Left lobe of liver (tissue), 2 donors: ENCODE measurements at places on chromosomes 7 and 10. TPM values are rescaled to one million over a fixed set of nuclear protein-coding genes. Genes with fewer than 3 reads are reported as not detected.

- peak; percentile 58 for DNase-seq
Observed at GRCh38 chr10:98309366-98310355, 41.7 kb upstream of the LOXL4 start.

XRCC2 gene
- total RNA-seq: 0.18 TPM

GRCh38 chr10:86345296-86345858 is 21.2 kb downstream of the GRID1 start:
- no peak for DNase-seq

DNA sequence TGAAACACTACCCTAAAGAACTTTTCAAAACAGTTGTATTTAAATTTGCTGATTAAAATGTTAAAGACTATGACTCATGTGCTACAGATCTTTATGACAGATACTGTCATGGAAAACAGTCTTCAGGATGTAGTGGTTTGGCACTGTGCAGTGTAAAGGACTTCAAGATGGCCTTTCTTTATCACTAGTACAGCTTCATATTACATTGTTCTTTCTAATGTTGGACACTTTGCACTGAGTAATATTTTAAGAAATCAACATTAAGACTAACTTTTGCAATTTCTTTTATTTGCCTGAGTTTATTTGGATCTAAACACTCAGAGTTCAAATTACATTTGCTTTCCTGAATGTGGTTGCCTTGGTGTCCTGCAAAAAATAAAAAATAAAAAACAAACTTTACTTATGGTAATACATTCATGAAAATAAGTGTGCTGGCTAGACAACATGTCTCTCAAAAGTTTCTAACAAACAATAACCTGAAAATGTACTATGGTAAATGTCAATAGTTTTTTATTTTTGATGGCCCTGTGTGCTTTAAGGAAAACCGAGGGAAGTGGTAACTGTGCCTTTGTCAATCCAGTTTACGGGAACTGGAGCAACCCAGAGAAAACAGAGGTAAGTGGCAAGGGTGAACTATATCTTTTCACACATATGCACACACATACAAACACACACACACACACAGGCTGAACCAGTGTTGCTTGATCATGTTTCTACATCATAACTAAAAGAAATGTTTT is 85.9 kb upstream of the PLXDC2 start:
- DNase-seq: no peak

DNA sequence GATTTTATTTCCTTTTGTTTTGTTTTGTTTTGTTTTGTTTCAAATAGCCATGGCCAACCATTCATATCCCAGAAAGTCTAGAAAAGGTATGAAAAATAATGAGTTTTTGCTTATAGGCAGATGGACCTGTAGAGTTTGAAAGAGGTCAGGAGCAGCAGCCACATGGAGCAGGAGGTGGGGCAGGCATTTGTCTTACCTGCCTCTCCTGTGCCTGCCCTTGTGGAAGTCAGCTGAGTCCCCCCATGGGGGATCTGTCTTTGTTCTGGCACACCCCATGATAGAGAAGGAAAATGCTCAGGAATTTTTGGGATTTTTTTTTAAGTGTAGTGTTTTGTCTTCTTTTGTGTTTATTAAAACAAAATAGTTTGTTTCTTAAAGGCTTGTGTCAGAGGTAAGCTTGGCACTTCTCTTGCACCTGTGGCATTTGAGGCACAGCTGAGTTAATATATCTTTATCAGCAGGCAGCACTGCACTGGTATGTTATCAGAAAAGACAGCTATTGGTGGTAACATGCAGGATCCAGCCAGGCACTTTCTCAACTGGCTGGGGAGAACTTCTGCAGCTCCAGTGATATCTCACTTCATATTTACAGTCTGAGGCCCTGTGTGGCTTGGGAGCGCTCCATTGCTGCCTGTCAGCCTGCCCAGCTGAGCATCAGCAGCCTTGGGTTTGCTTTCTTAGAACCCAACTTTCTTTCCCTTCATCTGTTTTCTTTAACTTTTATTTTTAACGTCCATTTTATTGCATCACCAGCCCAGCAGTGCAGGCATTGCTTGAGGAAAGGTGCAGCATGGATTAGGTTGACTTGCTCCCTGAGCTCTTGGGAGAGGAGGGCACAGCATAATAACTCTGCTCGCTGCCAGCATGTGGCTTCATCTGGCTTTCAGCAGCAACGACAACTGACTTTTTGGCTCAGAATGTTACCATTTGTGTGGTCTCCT is 44.4 kb downstream of the LRRC4 start:
- DNase-seq: no peak

GRCh38 chr7:47308808-47309207 is 273.1 kb downstream of the TNS3 start:
- DNase-seq: no peak

DNA sequence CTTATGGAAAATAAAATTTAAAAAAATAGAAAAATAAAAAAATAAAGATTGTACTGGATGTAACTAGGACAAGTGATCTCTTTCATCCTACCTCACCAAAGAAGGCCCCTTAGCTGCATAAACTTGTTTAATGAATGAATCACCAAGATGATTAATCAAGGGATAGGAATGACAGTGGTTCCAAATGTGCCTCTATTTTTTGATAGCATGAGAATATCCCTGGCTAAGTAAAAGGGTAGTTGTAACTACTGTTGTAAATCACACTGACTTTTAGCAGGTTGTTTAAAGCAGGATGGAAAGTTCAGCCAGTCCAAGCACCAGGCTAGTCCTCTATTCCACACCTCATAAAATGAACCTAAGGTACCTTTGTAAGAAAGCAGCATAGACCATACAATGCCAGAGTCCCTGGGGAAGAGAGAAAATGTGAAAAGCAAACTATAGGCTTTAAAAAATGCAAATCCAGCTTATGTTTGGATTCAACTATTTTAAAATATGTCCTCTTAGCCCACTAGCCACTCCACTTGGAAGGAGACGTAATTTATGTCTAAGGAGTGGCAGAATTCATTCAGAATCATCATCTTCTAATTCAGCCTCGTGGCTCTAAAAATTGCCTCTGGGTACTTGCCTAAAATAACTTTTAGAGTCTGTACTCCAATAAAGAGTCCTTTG is 126.8 kb downstream of the SKIDA1 start:
- DNase-seq: no peak

DNA sequence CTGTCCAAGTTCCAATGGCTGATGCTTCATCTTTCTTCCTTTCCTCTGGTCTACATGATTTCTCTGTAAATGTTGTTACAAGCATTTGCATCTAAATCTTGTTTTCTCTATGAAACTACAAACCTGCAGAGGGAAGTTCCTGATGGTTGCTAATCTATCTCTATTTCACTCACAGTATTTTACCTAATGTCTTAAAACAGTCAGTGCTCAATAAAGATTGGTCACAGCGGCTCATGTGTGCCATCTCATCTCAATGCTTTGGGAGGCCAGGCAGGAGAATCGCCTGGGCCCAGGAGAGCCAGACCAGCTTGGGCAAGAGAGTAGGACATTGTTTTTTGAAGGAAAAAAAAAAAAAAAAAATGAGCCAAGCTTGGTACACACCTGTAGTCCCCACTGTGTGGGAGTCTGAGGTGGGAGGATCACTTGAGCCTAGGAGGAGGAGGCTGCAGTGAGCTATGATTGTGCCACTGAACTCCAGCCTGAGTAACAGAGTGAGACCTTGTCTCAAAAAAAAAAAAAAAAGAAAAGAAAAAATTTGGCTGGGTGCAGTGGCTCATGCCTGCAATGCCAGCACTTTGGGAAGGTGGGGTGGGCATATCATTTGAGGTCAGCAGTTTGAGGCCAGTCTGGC is 71.3 kb upstream of the ARMC3 start:
- no peak for DNase-seq

DNA sequence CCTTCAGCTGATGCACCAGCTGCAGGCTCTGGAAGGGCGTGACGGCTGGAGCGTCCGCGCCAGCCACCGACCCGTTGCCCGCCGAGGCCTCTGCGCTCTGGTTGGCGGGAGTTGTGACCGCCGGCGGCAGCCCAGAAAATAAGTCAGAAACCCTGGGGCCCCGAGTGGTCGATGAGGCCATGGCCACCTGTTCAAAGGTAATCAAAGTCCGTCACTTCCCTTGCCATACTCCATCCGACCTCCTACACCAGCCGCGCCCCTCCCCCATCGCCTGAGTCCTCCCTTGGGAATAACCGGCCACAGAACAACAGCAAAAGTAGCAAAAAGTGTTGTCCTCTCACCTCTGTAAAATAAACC is 406 bp downstream of the PRLHR start:
- DNase-seq: no peak

PRPS1L1 gene
- not detected for total RNA-seq

GRCh38 chr7:36604806-36605205 is 119.5 kb downstream of the AOAH start:
- no peak for DNase-seq

GRCh38 chr10:241451-241850 is 106.2 kb downstream of the ZMYND11 start:
- no peak for DNase-seq

ABCB4 gene
- total RNA-seq: 114 TPM

STEAP2 gene
- total RNA-seq: 0.81 TPM

DNA sequence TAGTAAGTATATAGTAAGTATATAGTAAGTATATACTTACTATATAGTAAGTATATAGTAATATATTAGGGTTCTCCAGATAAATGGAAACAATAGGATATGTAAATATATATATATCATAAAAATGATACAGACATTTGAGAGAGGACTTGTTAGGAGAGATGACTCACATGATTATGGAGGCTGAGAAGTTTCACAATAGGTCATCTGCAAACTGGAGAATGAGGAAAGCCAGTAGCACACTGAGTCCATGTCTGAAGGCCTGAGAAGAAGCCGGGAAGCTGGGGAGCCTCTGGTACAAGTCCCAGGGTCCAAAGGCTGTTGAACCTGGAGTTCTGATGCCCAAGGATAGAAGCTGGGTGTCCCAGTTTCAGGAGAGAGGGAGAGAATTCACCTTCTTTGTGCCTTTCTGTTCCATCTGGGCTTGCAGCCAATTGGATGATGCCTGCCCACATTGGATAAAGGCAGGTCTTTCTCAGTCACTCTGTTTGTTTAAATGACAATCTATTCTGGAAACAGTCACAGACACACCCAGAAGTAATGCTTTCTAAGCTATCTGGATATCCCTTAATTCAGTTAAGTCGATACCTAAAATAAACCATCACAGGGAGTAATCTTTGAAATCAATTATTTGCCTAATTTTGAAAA is 205.5 kb upstream of the CDC14C start:
- DNase-seq: no peak

- DNase-seq: no peak
Observed at GRCh38 chr7:133452577-133452976, 199.7 kb downstream of the EXOC4 start.

DNA sequence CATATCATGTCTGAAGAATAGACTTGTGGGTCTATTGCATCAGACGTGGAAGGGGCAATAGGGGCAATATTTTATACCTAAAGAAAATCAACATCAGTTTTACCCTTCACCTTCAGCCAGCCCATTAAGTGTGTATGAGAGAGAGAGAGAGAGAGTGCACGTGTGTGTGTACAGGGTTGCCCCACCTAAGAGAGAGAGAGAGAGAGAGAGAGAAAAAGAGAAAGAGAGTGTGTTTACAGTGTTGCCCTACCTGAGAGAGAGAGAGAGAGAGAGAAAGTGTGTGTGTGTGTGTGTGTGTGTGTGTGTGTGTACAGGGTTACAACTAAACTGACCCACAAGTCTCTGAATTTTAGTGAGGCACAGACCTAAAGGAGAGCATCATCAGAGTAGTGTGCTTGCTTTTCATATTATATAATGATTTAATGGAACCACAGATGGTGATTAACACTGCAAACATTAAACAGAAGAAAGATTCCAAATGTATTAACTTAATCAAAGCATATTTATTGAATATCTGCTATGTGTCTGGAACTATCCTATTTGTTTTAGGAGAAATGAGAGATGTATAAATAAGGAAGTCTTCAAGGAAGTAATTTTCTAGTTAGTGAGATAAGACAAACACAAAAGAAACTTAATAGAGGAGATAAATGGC is 66.8 kb downstream of the CD36 start:
- DNase-seq: no peak

DNA sequence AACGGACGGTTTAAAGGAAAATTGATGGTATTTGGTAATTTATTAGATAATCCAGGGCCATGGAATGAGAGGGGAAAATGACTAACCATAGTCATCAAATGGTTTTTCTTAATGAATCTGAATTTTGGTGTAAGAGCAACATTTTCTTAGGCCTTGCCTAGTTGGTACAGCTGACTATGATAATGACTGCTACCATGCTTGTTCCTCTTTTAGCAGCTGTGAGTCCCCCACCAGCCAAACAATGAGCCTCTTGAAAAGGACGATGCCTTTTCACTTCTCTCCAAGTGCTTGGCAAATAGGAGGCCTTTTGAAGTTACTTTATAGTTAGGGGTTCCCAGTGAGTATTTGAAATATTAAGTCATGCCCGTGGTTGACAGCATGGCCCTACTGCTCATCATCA is 53.0 kb downstream of the TRUB1 start:
- no peak for DNase-seq

DNA sequence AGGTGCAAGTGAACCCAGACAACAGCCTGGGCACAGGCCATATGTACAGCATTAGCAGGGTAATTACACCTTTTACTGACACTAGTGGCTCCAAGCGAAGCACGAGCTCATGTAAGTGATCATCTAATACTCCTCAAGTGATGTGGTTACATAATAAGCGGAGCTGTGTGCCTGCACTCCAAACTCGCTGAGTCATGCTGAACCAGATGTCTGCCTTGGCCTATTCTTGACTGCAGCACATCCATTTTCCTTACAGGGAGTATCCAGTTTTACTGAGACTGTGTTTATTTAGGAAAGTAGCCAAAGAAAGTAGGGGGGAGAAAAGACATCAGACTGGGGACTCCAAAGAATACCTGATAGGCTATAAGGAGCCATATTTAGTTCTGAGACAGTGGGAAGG is 90.1 kb downstream of the GRM3 start:
- DNase-seq: no peak

- DNase-seq: no peak
Observed at GRCh38 chr10:127854769-127855590, 37.8 kb downstream of the CLRN3 start.

- peak; percentile 99 for DNase-seq
Observed at GRCh38 chr7:75611557-75612178, 119.5 kb downstream of the SPDYE5 start.

PUS7 gene
- total RNA-seq: 4.9 TPM

PDE6C gene
- not detected for total RNA-seq

DNA sequence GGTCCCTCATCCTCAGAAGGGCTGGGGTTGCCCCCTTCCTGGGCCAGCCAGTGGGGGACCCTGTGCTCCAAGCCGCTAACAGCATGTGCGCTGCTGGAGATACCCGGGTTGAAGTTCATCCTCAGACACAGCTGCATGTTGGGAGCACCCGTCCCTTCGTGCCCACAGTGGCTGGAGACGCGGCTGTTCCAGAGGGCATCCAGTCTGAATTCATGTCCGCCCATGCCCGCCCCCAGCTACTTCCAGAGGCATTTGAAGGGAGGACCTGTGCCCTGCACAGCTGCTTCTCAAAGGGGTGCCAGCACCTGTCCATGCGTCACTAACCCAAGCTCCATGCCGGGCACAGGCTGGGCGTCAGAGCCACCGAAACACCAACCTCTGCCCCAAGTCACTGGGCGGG is 68.1 kb upstream of the ADGRA1 start:
- no peak for DNase-seq

DNA sequence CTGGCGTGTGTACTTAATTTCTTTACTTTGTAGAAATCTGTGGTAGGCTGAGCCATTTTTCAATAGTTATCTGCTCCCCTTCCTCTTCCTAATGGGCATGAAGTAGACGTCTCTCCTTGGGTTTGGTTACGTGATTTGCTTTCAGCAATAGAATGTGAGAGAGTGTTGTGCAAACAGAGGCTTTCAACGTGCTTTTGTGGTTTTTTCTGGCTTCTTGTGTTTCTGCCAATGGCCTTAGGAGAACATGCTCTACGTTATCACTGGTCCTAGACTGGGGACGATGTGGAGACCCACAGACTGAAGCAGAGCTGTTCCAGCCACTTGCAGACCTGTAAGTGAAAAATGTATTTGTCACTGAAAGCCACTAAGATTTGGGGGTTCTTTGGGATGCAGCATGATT is 107.2 kb upstream of the NPTX2 start:
- no peak for DNase-seq
